ENCODE measurements at places on chromosomes 3 and 15.

DNA sequence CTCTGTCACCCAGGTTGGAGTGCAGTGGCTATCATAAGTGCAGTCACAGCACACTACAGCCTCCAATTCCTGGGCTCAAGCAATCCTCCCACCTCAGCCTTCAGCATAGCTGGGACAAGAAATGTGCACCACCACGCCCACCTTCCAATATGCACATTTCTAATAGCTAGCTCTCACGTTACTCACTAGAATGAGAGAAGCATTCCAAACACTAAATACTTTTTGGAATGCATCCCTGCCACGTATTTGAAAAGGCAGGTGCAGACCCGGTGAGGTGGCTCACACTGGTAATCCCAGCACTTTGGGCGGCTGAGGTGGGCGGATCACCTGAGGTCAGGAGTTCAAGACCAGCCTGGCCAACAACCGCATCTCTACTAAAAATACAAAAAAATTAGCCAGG, 7.6 kb upstream of the TCF12 start:
- DNase-seq = no peak

GRCh38 chr3:63228677-63229076, 49.4 kb upstream of the SYNPR start:
- DNase-seq = no peak

DNA sequence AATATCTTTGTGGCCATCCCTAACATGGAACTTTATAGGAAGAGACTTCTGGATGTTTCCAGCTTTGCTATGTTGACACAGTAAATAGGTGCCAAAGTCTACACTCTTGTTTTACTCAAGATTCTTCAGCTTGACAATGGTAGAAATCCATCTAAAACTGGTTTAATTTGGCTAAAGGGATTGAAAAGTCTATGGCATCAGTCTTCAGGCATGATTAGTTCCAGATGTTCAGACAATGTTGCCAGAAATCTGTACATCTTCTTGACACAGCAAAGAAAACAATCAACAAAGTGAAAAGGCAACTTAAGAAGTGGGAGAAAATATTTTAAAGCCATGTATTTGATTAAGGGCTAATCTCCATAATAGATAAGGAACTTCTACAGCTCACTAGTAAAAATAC, 130.5 kb downstream of the LRRC3B start:
- no peak for DNase-seq

GRCh38 chr3:113783980-113784379, 37.1 kb downstream of the ATP6V1A start:
- DNase-seq = no peak

DNA sequence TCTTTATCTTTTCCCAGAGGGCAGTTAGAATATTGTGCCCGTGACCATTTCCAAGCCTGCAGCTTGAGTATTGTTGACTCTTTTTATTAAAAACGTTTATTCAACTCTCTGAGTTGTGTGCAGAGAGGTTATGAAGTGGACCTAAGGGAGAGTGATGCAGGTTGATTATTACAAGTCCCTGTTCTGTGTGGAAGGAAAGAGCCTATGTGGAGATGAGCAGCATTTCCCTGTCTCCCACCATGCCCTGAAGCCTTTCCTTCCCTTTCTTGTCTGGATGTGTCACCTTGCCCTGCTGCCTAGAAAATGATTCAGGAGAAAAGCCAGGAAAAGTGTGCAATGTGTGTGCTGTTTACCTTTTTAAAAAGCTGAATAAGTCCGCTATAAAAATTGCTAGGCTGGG, 19.4 kb downstream of the ZPLD1 start:
- DNase-seq = no peak

DNA sequence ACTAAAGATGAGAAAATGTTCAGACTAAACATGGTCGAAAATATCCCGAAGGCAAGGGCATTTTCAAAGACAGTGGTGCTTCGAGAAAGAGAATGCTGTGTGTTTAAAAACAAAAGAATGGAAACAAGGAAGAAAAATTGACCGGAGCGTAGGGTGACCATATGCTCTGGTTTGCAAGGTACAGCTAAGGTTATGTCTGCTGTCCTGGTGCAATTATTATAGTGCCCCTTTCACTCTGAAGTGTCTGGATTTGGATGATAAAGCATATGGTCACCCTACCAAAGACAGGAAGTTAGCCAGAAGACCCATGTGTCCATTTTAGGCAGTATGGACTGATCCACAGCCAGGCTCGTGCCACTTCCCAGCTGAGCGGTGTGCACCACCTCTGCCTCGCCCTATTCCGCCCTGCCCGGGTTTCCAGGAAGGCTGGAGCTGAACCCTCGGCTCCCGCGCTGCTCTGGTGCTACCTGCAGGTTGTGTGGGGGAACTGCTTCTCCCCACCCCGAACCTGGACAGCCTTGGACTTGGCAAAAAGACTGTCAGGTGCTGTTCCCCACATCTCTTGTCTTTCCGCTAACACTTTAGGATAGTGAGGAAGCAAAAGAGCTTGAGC, 25.2 kb downstream of the GOLGA6D start:
- no peak for DNase-seq

DNA sequence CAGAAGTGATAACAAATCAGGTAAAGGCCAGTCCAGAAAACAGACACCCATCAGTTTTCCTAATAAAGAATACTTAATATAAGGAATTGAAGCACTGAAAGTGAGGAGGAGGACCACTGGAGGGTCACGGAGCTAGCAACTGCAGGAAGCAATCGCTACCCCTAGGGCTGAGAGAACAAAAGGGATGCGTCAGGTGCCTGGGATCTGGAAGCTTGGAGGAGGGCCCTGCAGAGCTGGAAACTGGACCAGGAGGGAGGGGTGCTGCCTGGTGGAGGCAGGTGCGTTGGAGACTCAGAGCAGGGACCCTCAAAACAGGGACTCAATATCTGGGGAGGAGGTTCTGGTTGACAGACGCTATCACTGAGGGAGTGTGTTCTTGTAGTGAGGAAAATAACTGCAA, 308.1 kb upstream of the RASGRP1 start:
- DNase-seq = no peak

DNA sequence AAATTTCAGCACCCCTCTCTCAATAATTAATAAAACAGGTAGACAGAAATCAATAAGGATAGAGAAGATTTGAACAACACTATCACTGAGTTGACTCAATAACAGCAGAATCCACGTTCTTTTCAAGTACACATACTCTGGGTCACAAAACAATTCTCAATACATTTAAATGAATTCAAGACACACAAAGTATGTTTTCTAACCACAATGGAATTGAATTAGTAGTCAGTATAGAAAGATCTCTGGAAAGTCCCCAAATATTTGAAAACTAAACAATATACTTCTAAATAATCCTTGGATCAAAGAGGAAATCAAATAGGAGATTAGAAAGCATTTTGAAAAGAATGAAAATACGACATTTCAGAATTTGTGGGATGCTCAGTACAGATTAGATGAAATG, 40.0 kb downstream of the TKT start:
- DNase-seq = no peak

DNA sequence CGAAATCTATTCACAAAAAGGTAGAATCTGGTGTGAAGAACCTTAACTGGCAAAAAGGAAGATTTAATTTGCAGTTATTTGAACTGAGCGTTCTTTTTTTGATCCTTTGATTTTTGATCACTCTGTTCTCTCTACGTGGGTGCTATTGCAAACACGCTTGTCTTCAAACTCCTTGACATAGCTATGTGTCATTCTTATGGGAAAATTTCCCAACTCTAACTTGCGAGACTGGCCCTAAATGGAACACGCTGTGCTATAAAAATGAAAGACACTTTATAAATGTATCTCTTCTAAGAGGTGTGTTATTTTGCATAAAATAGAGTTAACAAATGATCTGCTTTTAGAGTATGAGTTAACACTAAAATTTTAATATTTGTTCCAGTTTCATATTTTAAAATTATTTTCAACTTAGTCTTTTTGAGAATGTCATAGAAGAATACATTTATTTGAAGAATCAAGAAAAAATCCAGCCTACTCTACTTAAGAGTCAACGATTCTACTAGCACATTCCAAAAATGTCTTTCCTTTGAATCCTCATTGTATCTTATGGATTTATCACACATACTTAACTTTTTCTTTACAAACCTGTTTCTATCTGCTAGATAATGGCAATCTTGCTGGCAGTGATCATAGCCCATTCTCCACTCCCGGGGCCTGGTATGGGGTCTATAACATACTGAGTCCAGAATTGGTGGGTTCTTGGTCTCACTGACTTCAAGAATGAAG, 610.0 kb upstream of the TBL1XR1 start:
- DNase-seq = no peak

- DNase-seq = peak; percentile 9
Observed at GRCh38 chr3:136819731-136820679, 1.1 kb downstream of the SLC35G2 start.

GRCh38 chr3:71350998-71351397, 232.5 kb downstream of the FOXP1 start:
- DNase-seq = no peak

DNA sequence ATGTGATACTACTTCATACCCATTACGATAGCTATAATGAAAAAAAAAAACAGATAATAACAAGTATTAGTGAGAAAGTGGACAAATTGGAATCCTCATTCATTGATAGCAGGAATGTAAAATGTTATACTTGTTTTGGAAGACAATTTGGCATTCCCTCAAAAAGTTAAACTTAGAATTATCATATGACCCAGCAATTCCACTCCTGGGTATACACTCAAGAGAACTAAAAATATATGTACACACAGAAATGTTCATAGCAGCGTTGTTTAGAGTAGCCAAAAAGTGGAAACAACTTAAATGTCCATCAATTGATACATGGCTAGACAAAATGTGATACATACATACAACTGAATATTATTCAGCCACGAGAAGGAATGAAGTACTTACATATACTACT, 69.9 kb downstream of the PRICKLE2 start:
- no peak for DNase-seq

- peak; percentile 28 for DNase-seq
Observed at GRCh38 chr15:94229591-94230369, 1.6 kb upstream of the MCTP2 start.

GRCh38 chr15:97168704-97169475, 791.6 kb upstream of the ARRDC4 start:
- no peak for DNase-seq

DNA sequence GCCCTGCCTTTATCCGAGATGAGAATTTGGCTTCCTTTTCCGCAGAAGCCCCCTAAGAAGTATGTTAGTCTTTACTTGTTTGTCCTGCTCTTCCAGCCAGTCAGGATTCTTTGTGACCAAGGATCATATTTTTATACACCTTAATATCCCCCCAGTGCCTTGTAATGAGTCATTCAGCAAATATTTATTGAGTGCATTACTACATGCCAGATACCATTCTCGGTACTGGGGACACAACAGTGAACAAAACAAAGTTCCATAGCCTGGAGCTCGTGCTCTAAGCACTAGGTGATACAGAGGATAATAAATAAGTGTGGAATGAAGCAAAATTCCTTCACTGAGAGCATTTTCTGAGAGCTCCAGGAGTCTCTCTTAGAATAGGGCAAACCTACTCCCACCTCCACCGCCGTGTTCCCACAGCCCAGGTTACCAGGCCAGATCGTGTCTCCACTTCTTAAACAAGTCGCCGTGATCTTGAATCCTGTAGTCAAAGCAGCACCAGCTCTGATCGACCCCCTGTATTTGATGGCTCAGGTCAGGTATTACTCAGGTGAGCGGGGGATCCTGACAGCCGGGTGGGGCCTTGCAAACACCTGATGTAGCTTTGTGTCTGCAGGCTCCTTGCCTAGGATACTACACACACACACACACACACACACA, 18.5 kb downstream of the TTC21A start:
- no peak for DNase-seq

DNA sequence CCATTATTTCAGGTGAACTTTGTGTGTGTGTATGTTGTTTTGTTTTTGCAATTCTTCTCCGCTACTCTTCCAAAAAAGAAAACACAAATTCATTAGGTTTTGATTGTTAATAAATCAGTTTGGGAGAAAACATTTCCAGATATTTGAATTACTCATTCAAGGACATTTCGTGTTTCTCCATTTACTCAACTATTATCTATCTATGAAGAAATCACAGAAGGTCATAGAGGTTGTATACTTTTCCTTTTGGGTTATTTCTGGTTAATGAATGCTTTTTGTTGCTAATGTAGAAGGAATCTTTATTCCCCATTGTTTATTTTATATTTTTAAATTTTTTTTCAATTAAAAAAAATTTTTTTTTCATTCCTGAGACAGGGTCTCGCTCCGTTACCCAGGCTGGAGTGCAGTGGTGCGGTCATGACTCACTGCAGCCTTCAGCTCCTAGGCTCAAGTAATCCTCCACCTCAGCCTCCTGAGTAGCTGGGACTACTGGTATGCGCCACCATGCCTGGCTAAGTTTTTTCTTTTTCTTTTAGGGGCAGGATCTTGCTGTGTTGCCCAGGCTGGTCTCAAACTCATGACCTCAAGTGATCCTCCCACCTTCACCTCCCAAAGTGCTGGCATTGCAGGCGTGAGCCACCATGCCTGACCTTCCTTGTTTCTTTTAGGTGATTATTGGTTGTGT, 28.4 kb downstream of the IGF1R start:
- DNase-seq = no peak

DNA sequence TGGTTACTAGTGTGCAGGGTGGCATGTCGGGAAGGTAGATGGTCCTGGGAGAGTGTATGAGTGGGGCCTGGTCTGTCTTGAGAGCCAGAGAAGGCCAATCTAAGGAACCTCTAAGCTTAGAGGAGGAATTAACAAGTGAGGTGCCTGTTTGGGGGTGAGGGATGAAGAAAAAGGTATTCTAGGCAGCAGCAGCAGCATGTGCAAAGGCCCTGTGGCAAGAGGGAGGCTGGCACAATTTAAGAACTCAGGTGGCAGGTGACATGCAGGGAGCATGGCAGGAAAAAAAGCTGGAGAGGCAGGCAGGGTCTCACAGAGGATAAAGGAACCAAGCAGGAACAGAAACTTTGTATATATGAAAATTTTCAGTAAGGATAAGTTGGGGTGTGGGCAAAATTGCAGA, 51.2 kb downstream of the SPSB4 start:
- no peak for DNase-seq

GRCh38 chr3:66392966-66393332, 107.9 kb downstream of the LRIG1 start:
- DNase-seq = no peak

DNA sequence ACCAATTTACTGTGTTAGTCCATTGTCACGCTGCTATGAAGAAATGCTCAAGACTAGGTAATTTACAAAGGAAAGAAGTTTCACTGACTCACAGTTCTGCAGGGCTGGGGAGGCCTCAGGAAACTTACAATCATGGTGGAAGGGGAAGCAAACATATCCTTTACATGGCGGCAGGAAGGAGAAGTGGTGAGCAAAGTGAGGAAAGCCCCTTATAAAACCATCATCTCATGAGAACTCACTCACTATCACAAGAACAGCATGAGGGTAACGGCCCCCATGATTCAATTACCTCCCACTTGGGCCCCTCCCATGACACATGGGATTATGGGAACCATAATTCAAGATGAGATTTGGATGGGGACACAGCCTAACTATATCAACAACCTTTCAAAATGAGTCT, 20.2 kb downstream of the USF3 start:
- no peak for DNase-seq

GRCh38 chr3:117408811-117409210, 699.2 kb downstream of the TUSC7 start:
- DNase-seq = no peak

GRCh38 chr3:23806534-23807423, 1.0 kb downstream of the UBE2E1 start:
- peak; percentile 1 for DNase-seq

GRCh38 chr3:38978729-38979128, 73.0 kb downstream of the SCN11A start:
- DNase-seq = no peak
